Omental fat pad (tissue), 4 donors: ENCODE measurements at places on chromosomes 7 and 10.

GRCh38 chr10:7529638-7530037 lies 118.8 kb upstream of the SFMBT2 start:
- DNase-seq, result no peak

- no peak for DNase-seq
Observed at GRCh38 chr7:1564603-1565022, 5.2 kb downstream of the PSMG3 start.

DNA sequence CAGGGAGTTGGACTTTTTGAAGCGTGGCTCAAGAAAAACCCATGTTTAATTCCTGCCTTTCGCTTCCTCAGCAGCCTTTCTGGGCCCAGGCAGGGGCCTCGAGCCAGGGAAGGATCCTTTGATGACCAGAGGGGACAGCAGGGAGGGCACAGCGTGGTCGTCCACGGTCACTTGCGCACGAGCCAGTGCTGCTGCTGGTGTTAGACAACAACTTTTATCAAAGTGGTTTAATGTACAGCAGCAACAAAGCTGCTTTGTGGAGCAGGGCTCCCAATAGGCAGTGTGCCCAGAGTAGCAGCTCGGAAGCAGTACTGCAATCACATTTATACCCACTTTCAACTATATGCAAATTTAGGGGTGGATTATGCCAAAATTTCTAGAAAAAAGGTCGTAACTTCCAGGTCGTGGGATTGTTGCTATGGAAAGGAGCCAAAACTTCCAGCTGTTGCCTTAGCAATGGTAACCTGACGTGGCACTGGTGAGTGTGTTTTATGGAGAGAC lies 6.1 kb downstream of the GIMAP1 start:
- DNase-seq, result no peak

DNA sequence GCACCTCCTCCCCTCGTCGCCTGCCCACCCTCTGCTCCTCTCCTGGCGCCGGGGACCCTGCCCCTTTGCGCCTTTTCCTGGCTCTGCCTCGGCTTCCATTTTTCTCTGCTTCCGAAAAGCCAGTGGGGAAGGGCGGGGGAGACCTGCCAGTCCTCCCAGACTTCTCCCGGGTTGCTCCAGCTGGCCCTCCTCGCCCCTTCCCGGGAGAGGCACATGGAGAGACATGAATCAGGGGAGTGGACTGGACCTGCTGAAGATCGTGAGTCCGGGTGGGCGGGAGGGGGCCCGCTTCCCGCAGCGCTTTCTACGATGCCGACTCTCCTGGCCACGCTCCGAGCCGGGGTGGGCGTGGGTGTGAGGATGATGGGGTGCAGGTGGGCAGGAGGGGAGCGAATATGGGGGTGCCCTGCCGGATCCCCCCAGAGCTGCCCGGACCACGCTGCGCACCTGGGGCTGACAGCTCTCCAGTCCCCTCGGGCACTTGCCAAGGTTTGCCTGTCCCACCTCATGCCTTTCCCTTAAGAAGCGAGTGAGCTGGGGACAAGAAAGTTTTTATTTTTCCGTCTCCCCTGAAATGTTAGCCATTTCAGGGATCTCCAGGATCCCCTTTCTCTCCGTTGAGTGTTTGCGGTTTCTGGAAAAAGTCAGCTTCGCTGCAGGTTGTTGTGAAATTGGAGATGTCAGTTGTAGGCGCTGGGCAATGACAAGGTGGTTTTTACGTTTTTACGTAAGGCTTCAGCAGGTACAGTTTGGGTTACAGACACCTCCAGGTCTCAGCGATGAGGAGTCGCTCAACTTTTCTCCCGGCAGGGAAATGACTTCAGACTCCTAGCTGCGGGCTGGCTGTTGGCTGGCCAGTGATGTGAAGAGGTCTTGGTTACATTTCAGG lies 977 bp downstream of the CACNB2 start:
- DNase-seq, result no peak

GRCh38 chr10:11048707-11049278 lies 31.1 kb downstream of the CELF2 start:
- DNase-seq, result no peak

- DNase-seq, result no peak
Observed at GRCh38 chr7:18405726-18406125, 89.8 kb upstream of the HDAC9 start.

- no peak for DNase-seq
Observed at GRCh38 chr7:28955718-28956607, 2.2 kb downstream of the TRIL start.

GRCh38 chr10:119333146-119333792 lies 125.9 kb downstream of the GRK5 start:
- no peak for DNase-seq

DNA sequence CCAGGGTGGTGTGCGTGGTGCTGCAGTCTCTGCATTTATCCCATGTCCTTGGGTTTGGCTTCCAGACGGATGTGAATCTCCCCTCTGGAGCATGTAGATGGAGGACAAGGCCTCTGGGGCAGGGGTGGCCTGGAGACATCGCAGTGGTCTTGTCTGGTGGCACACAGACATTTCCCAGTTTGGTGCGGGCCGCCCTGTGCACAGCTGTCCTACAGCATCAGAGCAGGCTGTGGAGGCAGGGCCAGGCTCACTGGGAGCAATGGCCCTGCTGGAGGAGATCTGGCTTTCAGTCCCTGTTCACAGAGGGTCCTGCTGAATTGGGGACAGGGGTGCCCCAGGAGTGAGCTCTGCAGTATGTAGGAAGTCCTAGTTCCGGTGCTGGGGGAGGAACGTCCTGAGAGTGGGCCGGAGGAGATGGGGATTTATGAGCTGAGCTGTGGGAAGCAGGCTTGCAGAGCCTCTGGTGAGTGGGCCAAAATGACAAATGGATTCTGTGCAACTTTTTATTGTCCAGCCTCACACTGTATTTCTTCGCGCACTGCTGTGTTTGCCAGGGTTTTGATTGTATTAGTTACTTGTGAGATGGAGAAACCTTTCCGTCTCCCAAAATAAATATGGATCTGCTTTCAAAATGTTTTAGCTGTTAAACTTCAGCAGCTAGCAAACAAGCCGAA lies 40.3 kb downstream of the MGMT start:
- DNase-seq, result no peak

DNA sequence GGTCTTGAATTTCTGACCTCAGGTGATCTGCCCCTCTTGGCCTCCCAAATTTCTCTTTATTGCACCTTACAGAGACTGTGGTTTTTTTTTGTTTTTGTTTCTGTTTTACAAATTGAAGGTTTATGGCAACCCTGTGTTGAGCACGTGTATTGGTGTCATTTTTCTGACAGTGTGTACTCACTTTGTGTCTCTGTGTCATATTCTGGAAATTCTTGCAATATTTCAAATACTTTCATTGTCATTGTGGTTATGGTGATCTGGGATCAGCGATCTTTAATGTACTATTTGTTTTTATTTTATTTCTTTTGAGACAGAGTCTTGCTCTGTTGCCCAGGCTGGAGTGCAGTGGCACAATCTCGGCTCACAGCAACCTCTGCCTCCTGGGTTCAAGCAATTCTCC lies 89.8 kb downstream of the PRTFDC1 start:
- no peak for DNase-seq

DNA sequence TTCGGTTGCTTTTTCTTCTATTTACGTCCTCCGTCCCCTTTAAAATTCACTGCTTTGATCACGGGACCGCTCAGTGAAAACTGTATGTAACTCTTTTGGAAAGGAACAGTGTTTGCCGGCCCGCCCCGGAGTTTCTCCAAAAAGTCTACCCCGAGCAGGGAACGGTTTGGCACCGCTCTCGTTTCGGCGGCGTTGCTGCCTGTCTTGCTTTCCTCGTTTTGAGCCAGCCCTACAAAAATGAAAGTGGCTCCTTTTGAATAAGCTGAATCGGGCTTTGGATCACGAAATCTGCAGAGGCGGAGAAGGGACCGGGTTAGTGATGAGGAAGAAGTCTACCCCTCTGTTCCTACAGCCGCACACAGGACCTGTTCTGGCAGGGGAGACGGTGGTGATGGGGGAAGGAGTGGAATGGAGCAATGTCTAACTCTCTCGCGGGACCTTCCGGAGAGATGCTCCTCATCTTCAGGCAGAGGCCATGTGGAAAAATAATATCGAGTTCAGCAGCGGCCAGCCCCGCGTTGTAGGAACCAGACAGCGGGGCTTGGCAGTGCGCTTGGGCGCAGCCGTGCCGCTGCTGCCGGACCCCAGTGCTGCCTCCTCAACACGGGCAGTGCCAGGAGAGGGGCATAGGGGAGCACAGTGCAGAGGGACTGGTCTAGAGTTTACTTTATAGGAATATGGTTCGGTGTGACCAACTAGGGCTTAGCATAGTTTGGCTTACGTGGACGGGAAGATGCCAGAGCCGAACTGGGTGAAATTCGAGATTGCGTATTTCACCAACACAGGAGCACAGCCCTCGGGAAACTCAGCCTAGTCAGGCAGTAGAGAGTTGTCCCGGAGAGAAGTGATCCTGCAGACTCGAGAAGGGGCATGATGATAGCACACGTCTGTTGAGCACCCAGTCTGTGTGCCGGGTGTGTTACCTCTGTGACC lies 1.4 kb downstream of the HTRA1 start:
- no peak for DNase-seq

DNA sequence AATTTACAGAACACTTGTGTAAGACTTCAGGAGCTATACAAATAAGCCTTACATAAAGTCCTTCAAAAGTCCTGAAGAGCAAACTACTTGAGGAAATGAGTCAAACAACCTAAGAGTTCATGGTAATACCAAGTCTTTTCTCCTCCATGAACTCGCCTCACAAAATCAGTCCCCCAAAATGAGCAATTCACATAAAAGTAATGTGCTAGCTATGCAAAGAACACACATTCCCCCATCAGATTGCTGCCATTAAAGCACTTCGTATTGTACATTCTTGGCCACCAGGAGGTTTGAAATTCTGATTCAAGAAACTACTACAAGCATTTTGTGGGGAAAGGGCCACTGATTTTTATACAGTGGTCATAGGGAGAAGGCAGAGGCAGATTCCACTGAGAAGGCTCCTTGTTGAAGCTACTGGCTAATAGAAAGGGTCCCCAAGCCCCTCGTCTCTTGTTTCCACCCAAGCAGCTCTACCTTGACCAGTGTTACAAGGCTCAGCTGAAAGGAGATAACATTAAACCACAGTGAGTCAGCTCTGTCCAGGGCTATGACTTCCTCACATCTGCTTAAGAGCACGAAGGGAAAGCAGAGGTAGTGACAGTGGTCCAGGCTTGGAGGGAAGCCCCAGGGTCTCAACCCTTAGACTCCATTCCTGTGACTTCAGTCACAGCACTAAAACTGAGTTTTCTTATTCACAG lies 115.2 kb upstream of the CDK1 start:
- no peak for DNase-seq

GRCh38 chr7:51666751-51667150 lies 350.1 kb upstream of the COBL start:
- DNase-seq, result no peak

- no peak for DNase-seq
Observed at GRCh38 chr7:42175834-42176723, 60.9 kb downstream of the GLI3 start.

DNA sequence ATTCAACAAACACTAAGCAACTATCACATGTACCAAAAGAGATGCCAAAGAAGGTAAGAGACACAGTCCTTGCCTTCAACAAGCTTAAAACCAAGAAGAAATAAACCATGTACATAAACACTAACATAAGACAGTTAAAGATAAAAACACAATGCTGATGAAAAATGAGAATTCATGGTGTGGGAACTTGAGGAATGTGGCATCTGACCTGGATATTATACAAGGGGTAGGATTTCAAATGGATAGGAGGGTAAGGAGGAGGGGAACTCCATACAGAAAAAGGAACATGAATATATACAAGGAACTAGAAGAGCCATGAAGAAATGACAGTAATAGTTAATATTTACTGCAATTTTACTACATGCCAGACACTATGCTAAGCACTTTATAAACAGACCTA lies 11.0 kb downstream of the HIBADH start:
- DNase-seq, result no peak

- no peak for DNase-seq
Observed at GRCh38 chr7:43869867-43870240, 537 bp upstream of the MRPS24 start.

DNA sequence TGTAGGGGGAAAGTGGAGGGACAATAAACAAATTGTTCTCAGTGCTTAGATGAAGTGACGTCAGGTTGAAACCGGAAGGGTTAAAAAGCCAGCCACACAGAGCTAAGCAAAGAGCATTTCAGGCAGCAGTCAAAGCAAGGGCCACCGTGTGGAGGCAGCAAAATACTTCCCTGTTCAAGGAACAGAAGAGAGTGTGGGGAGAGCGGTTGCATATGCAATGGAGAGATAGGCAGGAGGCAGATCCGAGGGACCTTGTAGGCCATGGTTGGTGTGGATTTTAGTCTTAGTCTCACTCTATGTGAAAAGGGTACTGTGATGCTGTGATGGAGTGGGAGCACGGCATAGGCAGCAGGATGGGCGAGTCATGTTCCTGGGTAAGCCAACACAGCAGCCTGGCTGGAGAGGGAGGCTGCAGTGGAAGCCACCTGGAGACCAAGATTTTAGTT lies 3.8 kb upstream of the STN1 start:
- no peak for DNase-seq

GRCh38 chr10:130403153-130404075 lies 267.2 kb downstream of the GLRX3 start:
- DNase-seq, result no peak

- DNase-seq, result no peak
Observed at GRCh38 chr7:73352784-73353183, 24.8 kb downstream of the FKBP6 start.

GRCh38 chr10:23344241-23344841 lies at the start of gene C10orf67:
C10orf67 (minus strand) TSS chr10:23344797; CDS start chr10:23344774, 23 bp downstream.
- no peak for DNase-seq

DNA sequence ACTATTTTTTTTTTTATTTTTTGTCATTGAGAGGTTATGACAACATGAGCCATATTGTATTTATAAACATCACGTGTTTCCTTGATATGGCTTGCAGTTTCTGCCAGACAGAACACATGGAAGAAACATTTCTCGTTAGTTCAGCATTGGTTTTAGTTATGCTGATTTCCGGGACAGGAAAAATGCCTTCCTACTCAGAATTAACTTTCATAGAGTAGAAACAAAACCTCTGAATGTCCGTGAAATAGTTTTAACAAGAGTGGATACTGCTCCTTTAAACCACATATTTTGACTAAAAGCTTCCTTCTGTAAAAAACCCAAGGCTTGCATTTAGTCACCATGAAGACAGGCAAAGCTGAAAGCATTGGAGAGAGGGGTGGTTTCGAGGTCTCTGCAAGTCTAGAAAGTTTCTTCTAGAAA lies 240.4 kb downstream of the KIAA1217 start:
- no peak for DNase-seq

GRCh38 chr7:69691734-69692133 lies 93.5 kb downstream of the AUTS2 start:
- no peak for DNase-seq

- no peak for DNase-seq
Observed at GRCh38 chr7:84474436-84474835, 279.8 kb upstream of the SEMA3A start.

DNA sequence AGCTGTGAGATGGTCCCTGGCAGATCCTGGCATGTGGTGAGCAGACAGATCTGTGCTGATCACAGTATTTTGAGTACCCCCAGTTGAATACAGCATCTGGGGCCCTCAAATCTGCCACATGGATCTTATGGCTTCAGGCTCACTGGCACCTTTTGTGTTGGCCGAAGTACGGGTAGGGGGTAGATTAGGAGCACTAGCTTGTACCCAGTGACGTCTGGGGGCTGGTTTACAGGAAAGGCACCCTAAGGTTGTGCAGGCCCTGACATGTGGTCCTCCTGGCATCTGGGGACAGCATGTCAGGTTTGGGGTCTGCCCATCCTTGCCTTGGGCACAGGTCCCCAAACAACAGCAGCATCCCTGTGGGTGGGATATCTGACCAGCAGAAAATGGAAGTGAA lies 53.2 kb downstream of the SYPL1 start:
- DNase-seq, result no peak

GRCh38 chr10:91590142-91590903 lies 42.5 kb downstream of the PPP1R3C start:
- DNase-seq, result no peak
